ENCODE measurements at places on chromosomes 2 and 18.

- DNase-seq, result no peak
These were observed 151.8 kb upstream of the SLC14A2 start for GRCh38 chr18:45463451-45463850.

DNA sequence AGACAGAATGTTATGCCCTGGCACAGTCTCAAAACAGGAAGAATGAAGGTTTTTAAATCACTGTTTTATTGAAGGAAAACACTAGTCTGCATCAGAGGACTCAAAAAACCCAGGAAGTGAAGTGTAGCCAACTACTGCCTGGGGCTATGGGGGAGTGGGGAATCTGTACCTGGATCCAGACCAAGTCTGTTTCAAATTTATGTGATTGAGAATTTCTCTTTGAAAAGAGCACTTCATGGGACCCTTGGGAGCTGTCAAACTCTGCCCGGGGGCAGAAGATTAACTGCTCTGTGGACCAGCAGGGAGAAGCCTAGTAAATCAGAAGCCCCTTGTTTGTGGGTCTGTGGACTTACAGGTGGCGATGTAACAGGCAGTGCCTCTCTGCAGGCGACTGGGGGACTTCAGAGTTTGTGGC is 45.3 kb upstream of the TANC1 start:
- no peak for DNase-seq

- no peak for DNase-seq
These were observed 86.4 kb upstream of the HK2 start for GRCh38 chr2:74747411-74748080.

DNA sequence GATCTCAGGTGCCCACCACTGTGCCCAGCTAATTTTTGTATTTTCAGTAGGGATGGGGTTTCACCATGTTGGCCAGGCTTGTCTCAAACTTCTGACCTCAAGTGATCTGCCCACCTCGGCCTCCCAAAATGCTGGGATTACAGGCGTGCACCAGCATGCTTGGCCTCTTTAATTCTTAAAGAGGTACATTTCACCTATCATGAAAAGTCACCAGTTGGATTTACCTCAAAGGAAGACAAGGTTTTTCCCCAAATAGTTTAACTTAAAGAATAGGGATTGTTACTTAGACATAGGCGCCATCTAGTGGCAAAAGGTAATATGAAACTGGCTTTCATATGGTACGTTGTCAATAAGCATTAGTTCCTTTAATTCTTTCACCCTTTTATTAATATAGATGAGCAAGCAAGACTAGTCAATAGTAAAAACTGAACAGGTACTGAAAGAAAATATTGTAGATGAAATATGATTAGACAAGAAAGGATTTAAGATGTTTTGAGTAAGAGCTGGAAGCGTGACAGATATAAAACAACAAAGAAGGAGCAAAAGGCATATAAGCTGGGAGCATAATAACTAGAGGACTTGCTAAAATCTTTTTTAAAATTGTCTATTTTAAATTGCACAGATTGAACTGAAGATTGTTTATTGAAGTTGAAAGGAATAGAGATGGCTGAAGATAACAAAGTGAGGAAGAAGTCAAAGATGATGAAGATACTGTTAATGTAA is 35.0 kb upstream of the PSMD14 start:
- DNase-seq, result no peak

- no peak for DNase-seq
These were observed 180.5 kb downstream of the AGPS start for GRCh38 chr2:177573120-177573519.

GRCh38 chr2:128626760-128627511 is 308.3 kb upstream of the HS6ST1 start:
- no peak for DNase-seq

DNA sequence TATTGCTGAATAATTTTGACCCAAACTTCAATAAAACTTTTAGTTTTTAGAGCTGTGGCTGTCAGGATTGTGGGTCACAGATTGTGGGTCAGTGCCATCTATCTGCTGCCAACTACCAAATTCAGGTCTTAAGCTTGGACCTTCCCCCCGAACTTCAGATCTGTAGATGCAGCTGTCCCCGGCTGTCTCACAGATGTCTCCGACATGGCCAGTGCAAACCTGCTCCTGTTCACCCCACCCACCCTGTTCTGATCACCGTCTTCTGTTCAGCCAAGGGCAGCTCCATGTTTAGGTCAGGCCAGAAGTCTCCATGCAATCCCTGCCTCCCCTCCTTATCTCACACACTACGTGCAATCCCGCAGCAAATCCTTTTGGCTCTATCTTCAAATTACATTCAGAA is 175.0 kb downstream of the PRKCE start:
- DNase-seq, result no peak

DNA sequence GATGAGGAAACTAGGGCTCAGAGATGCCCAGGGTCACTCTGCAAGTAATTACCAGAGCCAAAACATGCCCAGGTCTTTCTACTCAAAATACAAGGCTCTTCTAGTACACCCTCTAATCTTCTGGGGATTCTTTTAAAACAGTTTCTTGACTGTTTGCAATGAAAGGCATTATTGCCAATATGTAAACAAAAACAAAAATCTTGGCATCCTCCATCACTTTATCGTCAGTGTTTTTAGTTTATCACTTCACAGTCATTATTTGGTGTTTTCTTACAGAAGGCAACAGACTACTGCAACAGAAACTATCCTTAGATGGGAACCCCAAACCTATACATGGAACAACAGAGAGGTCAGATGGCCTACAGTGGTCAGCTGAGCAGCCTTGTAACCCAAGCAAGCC is 71.0 kb downstream of the KCTD18 start:
- DNase-seq, result no peak

- no peak for DNase-seq
These were observed 186.1 kb upstream of the RAB12 start for GRCh38 chr18:8423051-8423557.

DNA sequence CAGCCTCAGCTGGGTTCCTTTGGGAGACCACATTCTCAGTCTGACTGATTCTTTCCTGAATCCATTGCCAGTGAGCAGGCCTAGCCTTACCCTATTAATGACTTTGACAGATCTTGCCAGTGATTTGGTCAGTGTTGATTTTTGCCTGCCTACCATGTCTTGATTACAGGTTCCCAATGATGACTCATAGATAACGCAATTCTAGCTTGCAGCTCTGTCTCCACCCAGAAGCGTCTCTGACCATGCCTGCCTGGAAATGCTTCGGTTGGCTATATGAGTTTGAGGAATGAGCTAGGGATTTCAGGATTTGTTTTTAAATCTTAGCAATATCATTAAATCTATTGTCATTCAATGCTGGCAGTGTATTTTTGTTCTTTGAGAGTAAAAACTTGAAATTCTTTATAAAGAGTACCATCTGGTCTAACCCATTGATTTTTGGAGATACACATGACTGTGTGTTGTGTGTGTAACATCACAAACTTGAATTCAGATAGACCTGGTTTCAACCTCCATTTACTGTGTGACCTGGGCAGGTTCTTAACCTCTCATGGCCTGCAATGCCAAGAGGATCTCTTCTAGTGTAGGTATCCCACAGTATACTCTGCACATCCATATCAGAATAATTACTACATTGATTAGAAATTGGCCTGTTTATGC is 57.0 kb downstream of the CCDC150 start:
- DNase-seq, result no peak

GRCh38 chr2:104766683-104767082 is 87.2 kb upstream of the POU3F3 start:
- DNase-seq, result no peak

- no peak for DNase-seq
These were observed 174.1 kb downstream of the ANKRD30B start for GRCh38 chr18:14922031-14922430.

DNA sequence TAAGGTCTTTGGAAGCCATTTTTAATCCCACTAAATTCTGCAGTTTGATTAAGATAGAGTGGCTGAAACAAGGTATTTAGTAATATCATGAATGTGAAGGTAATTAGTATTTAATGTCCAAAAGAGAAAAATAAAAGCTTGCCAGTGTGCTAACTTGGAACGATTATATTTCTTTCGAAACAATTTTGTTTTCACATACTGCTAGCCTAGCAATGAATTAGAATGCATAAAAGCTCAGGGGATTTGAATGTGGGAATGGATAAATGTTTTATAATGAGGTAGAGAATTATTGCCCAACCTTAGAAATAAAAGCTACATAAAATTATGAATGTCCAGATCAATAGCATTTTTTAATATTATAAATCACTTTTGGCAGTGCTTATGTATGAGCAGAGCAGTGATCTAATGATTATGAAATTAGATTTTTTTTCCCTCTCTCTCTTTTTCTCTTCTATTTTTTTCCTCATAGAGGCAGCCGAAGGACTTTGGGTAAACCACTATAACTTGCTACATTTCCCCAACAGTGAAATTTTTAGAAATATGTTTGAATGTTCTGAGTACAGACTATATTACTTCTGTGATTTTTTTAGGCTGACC is 75.5 kb downstream of the PLCL1 start:
- DNase-seq, result no peak

GRCh38 chr18:785242-785641 is 26.8 kb downstream of the YES1 start:
- DNase-seq, result no peak

DNA sequence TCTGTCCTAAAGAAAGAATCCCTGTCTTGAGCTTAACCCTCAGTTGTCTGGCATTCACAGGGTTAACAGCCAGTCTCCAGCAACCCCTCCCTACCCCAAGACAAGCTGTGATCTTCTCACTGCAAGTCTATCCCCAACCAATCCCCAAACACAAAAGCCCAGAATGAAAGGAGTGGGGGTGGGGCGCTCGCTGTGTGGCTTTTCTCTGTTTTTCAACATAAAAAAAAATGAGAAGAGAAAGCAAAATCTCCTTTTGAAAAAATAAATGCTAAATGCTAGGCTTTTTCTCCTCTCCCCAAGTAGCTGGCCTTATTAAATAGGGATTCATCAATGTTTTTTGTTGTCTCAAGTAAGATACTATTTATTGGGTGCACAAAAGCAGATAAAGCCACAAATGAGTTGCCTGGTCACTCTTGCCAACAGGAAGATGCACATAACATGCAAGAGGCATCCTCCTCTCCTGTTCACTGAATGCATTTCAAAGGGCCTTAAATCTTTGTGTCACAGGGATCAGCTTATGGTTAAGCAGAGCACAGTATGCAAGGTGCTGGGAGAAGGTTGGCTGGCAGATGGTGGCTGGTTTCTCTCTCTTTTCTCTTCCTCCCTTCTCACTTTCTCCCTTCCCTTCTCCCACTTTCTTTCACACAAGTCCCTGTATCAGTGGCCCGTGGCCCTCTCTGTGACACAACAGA is 225.6 kb downstream of the CMPK2 start:
- no peak for DNase-seq

- DNase-seq, result no peak
These were observed 166.3 kb downstream of the GBX2 start for GRCh38 chr2:236001854-236002253.

- DNase-seq, result no peak
These were observed 30.4 kb downstream of the MSTN start for GRCh38 chr2:190031969-190032618.

- DNase-seq, result no peak
These were observed 1.3 kb downstream of the LRRTM1 start for GRCh38 chr2:80303006-80303908.

DNA sequence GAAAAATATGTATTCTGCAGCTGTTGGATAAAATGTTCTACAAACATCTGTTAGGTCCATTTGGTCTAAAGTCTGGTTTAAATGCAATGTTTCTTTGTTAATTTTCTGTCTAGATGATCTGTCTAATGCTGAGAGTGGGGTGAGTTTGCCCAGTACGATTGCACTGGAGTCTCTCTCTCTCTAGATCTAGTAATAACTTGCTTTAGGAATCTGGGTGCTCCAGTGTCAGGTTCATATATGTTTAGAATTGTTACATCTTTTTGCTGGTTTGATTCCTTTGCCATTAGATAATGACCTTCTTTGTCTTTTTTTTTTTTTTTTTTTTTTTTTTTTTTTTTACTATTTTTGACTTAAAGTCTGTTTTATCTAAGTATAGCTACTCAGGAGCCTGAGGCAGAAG is 10.4 kb downstream of the GCC2 start:
- no peak for DNase-seq

- no peak for DNase-seq
These were observed 836.1 kb upstream of the ZEB2 start for GRCh38 chr2:145356056-145356455.

DNA sequence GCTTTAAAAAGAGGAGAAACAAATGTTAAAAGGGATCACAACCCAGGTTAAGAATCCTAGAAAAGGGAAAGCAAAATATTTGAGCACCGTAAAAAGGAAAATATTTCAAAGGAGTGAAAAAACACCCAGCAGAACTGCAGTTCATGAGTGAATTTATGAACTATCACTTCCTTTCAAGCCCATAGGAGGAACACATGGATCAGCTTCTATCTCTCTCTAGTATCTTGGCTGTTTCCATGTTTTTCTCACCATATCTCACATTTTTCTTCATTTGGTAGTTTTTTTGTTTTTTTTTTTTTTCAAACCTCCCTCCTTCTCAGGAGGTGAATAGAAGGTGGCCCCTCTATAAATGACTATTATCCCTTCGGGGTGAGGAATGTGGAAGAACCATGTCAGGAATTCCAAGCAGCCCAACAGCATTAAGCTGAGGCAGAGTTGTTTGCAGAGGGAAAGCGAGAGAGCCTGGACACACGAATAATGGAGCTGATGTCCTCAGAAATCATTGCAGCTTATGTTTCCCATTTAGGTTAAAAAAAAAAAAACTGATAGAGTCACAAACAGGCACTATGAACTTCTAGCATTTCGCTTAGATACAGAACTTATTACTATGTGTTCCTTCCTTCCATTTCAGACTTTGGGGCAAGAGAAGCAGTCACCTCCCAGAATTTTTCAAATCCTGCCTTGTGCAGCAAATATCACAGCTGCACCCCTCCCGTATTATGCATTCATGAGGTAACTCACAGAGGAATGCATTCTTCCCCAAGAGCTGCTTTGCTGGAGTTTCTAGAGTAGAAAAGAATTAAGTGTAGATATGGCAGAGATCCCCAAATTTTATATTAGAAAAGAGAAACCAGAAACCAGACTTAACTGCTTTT is 315.6 kb downstream of the IRS1 start:
- DNase-seq, result no peak

GRCh38 chr2:10385933-10386773 is 62.0 kb downstream of the ODC1 start:
- DNase-seq, result no peak

DNA sequence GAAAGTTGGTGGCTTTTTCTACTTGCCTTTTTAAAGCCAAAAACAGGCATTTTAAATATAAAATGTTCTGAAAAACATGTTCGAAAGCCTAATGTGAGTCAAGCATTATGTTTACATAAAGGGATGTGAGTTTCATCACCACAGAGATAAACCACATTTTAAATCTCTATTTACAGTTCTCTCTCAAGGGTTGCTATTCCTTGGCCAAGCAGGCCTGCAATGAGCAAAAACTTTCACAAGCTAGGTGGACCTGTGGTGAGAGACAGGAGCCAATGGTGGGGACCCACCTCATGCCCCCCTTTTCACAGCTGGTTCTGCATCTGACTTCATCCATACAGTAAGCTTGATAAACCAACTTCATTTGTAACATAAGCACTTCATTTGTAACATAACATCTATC is 65.1 kb downstream of the CUL3 start:
- DNase-seq, result no peak

DNA sequence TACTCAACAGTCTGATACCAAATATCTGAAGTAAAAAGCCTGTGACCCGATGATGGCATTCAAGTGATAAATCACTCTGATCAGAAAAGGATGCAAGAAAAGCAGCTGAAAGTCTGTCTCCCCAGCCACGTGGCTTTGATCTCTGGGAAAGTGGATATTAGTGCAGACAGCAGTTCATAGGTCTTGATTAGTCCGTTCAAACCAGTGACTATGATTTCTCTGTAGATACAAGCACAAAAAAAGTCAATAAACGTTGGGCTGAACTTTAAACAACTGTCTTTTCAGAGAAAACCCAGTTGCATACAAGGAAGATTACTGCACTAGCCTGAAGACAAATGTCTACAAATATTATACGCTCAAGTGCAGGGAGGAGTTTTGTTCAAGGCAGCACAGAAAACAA is 107.7 kb upstream of the CDC42EP3 start:
- no peak for DNase-seq

Data from stimulated activated CD4-positive, alpha-beta T cell treated with anti-CD3 and anti-CD28 coated beads, Interleukin-12 subunit alpha, Interleukin-12 subunit beta, amount 100 ng/mL, for 24 hours (primary cell).